ENCODE measurements at places on chromosomes 13 and 19.

DNA sequence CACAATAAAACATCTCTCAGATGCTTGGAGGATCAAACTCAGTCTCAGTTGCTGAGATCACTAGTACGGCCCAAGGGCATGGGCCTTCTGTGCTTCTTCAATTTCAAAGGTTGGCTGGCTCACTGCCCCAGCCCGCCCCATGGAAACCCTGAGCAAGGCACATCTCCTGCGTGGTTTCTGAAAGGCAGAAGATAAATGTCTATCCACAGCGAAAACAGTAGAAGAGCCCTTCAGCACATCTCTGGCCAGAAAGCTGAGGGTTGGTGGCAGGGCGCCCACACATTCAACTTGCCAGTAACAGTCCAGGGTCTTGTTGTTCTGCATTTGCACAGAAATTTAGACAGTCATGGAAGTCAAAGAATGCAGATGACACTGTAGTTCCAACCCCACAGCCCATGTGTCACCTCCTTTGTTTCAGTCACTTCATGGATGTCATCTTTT, 24.0 kb upstream of the KATNAL1 start:
- DNase-seq: no peak

GRCh38 chr19:17226002-17226933, at the start of gene OCEL1:
Gene OCEL1, plus strand, starts transcription at chr19:17226226. Its CDS starts 22 bp downstream, at chr19:17226248.
- peak; percentile 94 for DNase-seq

DNA sequence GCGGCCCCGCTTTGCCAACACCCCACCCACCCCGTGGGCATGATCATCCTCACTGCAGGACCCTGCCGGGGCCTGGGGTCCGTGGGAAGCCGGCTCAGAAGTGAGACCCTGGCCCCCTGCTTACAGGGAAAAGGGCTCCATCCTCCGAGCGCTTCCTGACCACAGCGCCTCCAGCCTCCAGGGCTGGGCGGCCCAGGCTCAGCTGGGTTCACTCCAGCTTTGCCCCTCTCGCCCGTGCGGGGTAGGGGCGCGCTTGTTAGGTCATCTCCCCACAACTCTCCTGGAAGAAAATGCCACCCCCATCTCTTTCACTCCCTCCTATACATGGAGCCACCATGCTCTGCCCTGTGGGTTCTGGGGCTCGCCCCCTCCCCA, 6.6 kb upstream of the C1QTNF9B start:
- no peak for DNase-seq

- no peak for DNase-seq
Observed at GRCh38 chr19:11434703-11435056, 241 bp downstream of the ODAD3 start.

DNA sequence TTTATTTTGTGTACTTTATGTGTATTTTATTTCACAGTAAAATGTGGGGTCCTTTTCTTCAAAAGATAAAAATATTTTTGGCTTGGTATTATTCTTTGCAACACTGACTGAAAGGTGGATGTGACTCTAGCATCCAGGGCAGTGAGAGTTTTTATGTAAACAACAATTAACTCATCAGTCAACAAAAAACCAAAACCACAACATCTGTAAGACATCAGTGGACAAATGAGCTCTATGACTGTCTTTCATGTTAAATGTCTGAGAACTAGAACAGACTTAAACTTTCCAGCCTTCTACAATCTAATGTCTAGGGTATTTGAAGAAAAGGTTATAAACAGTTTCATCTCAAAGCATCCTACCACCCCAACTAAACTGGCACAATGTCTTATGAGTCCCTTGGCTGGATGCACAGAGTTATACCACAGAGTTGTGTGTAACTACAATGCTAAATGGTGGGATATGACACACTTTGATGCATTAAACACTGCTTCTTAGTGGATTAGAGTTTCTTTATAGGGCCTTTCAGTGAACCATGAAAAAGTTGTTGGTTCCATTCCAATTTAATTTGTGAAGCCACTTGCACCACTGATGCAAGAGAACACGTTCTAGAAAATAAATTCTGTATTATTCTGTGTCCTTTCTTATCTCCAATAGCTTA, 544.2 kb upstream of the KLF12 start:
- DNase-seq: no peak

GRCh38 chr19:13212759-13213330, 62.6 kb downstream of the IER2 start:
- DNase-seq: no peak

Measured in NCI-H2107 (cell line).